ENCODE measurements at places on chromosomes 2 and 18. TPM values are rescaled to one million over a fixed set of nuclear protein-coding genes. Genes with fewer than 3 reads are reported as not detected.

GRCh38 chr2:196792865-196793264, 6.6 kb downstream of the GTF3C3 start:
- H3K27ac ChIP-seq: no peak overlapping the region
- no peak overlapping the region for H3K4me3 ChIP-seq
- no peaks in the 10 kb centered on the region for H3K27me3 ChIP-seq
- DNase-seq: no peak
- peaks cover 4% of the 10 kb centered on the region for H3K4me1 ChIP-seq

INHBB gene
- total RNA-seq: not detected

DNA sequence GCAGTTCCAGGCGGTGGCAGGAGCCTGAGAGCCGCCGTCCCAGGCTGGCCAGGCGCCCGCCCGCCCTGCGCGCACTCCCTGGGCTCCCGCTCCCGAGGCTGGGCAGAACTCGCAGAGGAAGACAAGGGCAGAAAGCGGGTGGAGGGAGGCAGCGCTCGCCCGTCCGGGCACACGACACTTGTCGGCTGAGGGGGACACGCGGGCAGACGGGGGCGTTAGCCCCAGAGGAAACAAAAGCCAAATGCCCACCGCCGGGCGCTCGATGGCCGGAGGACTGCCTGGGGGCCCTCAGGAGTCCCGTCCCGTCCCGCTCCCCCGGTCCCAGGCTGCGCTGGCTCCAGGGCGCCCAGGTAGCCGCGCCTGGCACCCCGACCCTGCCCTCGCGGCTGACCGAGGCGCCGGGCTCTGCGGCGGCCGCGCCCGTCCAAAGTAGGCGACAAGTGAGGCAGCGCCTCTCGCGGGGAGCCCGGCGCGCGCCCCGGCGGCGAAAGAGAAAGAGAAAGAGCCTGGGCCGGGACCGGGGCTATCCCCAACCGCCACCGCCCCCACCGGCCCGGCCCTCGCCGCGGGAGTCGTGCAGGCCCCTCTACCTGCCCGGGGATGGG, 491 bp downstream of the L3MBTL4 start:
- H3K4me1 ChIP-seq: peaks cover 30% of the 10 kb centered on the region
- H3K36me3 ChIP-seq: peaks cover 6% of the 10 kb centered on the region
- no peak for DNase-seq
- no peak overlapping the region for H3K4me3 ChIP-seq
- H3K27me3 ChIP-seq: peaks cover 22% of the 10 kb centered on the region

KCNG2 gene
- total RNA-seq: not detected

GPR39 gene
- not detected for total RNA-seq

CYBRD1 gene
- 0.47 TPM for total RNA-seq

DNA sequence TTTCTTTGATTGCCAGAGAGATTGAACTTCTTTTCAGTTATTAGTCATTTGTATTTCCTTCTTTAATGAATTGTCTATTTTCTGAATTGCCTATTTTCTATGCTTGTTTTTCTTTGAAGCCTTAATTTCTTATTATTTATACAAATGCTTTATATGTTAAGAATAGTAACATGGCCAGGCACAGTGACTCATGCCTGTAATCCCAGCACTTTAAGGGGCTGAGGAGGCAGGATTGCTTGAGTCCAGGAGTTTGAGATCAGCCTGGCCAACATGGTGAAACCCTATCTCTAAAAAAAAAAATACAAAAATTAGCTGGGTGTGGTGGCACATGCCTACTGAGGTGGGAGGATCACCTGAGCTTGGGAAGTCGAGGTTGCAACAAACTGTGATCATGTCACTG, 4.7 kb upstream of the RAB11FIP5 start:
- no peak overlapping the region for H3K4me3 ChIP-seq
- H3K36me3 ChIP-seq: no peaks in the 10 kb centered on the region
- DNase-seq: no peak
- peaks cover 6% of the 10 kb centered on the region for H3K27me3 ChIP-seq
- H3K4me1 ChIP-seq: no peaks in the 10 kb centered on the region
- no peak overlapping the region for H3K27ac ChIP-seq

GCG gene
- not detected for total RNA-seq

GRCh38 chr2:176187899-176188773, at the start of gene HOXD1:
HOXD1 (plus strand) TSS chr2:176188668; CDS start chr2:176188802, 134 bp downstream.
- peaks cover 14% of the 10 kb centered on the region for H3K4me1 ChIP-seq
- peaks cover 7% of the 10 kb centered on the region for H3K36me3 ChIP-seq
- H3K4me3 ChIP-seq: peak within 1 kb of the TSS; percentile 90
- DNase-seq: no peak
- peaks cover 87% of the 10 kb centered on the region for H3K27me3 ChIP-seq

IL1F10 gene
- not detected for total RNA-seq

GRCh38 chr2:854460-854859, 96.2 kb upstream of the SNTG2 start:
- H3K27ac ChIP-seq: no peak overlapping the region
- no peaks in the 10 kb centered on the region for H3K36me3 ChIP-seq
- no peaks in the 10 kb centered on the region for H3K27me3 ChIP-seq
- no peak overlapping the region for H3K4me3 ChIP-seq
- peak; percentile 18 for DNase-seq
- H3K4me1 ChIP-seq: peaks cover 8% of the 10 kb centered on the region

GRCh38 chr2:80568011-80568410, 263.5 kb upstream of the LRRTM1 start:
- no peaks in the 10 kb centered on the region for H3K36me3 ChIP-seq
- no peak for DNase-seq
- no peaks in the 10 kb centered on the region for H3K4me1 ChIP-seq
- H3K4me3 ChIP-seq: no peak overlapping the region

COL4A3 gene
- 0.83 TPM for total RNA-seq

DNA sequence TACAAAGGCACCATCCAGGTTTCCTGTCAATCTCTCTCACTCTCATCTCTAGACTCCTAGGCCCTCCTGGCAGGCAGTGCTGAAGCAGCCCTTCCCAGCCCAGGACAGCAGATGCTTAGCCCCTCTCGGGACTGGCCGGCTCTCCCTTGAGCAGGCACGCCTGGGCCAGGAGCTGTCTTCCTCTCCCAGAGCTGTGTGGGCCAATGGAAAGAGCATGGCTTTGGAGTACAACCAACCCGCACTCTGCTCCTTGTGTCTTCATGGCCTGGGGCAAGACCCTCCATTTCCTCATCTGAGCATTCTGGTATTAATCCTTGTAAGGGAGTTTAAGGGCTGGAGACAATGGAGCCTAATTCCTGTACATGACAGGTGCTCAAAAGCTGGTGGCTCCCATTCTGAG, 97.2 kb downstream of the CAPN13 start:
- no peak overlapping the region for H3K27ac ChIP-seq
- peaks cover 12% of the 10 kb centered on the region for H3K4me1 ChIP-seq
- no peak for DNase-seq
- H3K36me3 ChIP-seq: no peaks in the 10 kb centered on the region
- H3K4me3 ChIP-seq: no peak overlapping the region
- H3K27me3 ChIP-seq: no peaks in the 10 kb centered on the region

DNA sequence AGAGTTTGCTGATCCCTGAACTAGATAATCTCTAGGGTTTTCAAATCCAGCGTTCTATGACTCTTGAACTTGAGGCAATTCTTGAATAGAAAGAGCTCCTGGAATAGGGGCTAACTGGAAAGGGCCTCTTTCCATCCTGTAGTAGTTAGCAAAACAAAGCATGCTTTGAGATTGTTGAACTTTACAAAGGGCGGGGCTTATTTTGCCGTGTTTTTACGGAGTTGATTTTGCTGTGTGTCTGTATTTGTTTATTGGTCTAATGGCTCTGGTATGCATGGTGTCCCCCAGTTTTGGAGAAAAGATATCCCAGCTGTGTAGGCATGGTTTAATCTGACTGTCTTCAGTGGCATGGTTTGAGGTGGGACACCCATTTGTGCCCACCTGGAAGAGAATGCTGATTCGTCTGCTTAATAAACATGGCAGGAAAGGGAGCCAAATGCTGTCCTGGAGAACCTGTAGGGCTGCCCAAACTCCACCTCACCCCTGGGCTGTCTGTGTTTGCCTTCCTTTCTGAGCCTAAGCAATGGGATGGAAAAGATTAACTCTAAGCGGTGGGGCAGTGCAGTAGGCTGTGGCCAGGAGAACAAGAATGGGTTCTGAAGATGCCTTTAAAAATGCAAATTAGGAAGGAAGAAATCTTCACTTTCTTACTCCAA, 74.1 kb upstream of the FOSL2 start:
- no peaks in the 10 kb centered on the region for H3K36me3 ChIP-seq
- no peak for DNase-seq

NYAP2 gene
- not detected for total RNA-seq

NCKAP5 gene
- not detected for total RNA-seq

GRCh38 chr2:191349990-191350389, 104.8 kb downstream of the MYO1B start:
- no peak overlapping the region for H3K4me3 ChIP-seq
- no peaks in the 10 kb centered on the region for H3K4me1 ChIP-seq
- no peak overlapping the region for H3K27ac ChIP-seq

DNA sequence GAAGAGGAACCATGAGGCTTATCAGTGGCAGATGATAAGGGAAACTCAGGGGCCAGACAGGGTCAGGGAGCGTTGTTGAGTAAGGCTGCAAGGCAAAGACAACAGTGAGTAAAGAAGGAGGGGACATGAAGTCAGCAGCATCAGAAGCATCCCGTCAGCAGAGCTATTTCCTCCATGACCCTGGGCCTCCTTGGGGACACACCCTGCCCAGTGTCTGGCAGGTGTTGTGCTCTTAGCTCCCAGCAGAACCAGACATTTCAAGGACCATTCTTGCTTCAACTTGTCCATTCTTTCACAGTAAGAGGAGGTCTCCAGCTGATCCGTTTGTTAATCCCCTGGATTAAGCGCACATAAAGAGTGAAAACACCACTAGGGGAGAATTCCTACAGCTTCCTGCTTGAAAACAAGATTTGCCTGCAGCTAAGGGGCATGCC, 88.7 kb upstream of the MEIS1 start:
- H3K4me3 ChIP-seq: no peak overlapping the region
- H3K4me1 ChIP-seq: no peaks in the 10 kb centered on the region
- H3K36me3 ChIP-seq: no peaks in the 10 kb centered on the region
- DNase-seq: no peak
- no peak overlapping the region for H3K27ac ChIP-seq
- no peaks in the 10 kb centered on the region for H3K27me3 ChIP-seq

DNA sequence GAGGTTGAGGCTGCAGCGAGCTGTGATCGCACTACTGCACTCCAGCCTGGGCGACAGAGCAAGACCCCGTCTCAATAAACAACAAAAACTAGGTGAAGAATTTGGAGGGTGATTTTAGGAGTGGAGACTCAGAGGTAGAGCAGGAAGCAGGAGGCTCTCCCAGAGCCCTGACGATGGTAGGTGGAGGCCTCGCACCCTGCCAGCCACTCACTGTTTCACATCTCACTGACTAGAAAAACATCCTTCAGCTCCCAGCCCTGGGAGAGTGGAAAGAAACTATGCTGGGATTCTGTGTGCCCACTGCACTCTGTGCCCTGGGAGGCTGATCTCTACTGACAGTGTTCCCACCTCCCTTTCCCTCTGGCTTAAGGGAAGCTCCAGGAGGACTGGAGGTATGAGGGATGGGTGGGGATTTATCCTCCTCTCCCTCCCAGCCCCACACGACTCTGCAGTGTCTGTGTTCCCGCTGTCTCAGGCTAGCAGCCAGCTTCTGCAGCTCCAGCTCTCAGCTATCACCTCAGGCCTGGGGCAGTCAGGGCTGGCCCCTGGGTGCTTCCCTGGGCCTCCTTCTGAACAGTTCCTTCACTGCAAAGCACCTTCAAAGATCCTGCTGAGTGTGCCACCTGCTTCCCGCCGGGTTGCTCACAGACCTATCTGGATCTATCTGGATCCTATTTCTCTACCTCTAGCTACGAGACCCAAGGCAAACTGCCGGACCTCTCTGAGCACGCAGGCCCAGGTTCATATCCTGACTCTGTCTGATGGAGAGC, 9.6 kb downstream of the CIB4 start:
- no peak overlapping the region for H3K4me3 ChIP-seq
- H3K27me3 ChIP-seq: peaks cover 3% of the 10 kb centered on the region
- no peaks in the 10 kb centered on the region for H3K36me3 ChIP-seq

PRKAG3 gene
- total RNA-seq: not detected

SULT1C2 gene
- total RNA-seq: not detected

NEURL3 gene
- total RNA-seq: not detected

UGT1A1 gene
- not detected for total RNA-seq

DNA sequence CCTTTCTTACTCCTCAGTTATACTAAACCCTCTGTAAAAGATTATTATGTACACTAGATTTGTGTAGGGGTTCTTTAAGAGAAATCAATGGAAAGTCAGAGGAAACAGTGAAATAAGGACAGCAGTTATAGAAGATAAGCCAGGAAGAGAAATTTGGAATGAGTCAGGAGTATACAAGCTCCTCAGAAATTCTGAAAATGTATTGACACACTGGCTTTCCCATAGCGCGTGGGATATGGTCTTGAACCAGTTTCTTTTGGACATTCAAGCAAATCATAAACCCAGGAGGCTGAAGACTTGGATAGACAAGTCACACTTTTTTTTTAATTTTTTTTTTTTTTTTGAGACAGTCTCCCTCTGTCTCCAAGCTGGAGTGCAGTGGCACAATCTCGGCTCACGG, 316.1 kb upstream of the MMADHC start:
- H3K36me3 ChIP-seq: no peaks in the 10 kb centered on the region
- H3K4me3 ChIP-seq: no peak overlapping the region
- DNase-seq: no peak
- no peak overlapping the region for H3K27ac ChIP-seq

GRCh38 chr2:206688453-206688852, 29.7 kb downstream of the DYTN start:
- H3K27me3 ChIP-seq: peaks cover 2% of the 10 kb centered on the region
- H3K4me1 ChIP-seq: peaks cover 6% of the 10 kb centered on the region
- DNase-seq: no peak

CFAP65 gene
- not detected for total RNA-seq

TPO gene
- total RNA-seq: not detected

DNA sequence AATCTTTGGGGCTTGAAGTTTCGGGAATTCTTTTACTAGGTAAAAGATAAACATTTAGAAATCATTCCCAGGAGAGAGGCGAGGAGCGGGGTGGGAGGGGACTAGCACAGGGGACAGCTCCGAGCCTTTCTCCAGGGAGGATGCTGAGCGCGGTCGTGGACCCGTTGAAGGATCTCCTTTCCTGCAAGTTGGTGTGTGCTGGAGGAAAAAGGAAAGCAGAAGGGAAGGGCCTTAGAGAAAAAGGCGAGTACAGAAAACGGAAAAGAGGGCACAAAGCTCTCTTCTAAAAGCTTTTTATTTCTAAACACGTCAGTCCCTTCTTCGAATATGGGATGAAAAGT, 640 bp downstream of the SLC39A6 start:
- no peak for DNase-seq
- H3K4me1 ChIP-seq: peaks cover 22% of the 10 kb centered on the region
- H3K27ac ChIP-seq: peak overlapping the region; percentile 99
- peaks cover 41% of the 10 kb centered on the region for H3K36me3 ChIP-seq

INO80C gene
- 25.5 TPM for total RNA-seq

- H3K27ac ChIP-seq: no peak overlapping the region
- no peak overlapping the region for H3K4me3 ChIP-seq
- no peak for DNase-seq
- peaks cover 24% of the 10 kb centered on the region for H3K27me3 ChIP-seq
These were observed 166.7 kb upstream of the TNP1 start for GRCh38 chr2:217026569-217026968.

GRCh38 chr2:229835596-229836283, 86.1 kb downstream of the TRIP12 start:
- peak overlapping the region; percentile 82 for H3K27ac ChIP-seq
- H3K4me1 ChIP-seq: peaks cover 71% of the 10 kb centered on the region
- DNase-seq: no peak

GRCh38 chr2:35228584-35228983, 1127.0 kb upstream of the CRIM1 start:
- H3K4me3 ChIP-seq: no peak overlapping the region
- no peaks in the 10 kb centered on the region for H3K4me1 ChIP-seq
